Erythroblast (primary cell): ENCODE measurements at places on chromosomes 2 and 18.

DNA sequence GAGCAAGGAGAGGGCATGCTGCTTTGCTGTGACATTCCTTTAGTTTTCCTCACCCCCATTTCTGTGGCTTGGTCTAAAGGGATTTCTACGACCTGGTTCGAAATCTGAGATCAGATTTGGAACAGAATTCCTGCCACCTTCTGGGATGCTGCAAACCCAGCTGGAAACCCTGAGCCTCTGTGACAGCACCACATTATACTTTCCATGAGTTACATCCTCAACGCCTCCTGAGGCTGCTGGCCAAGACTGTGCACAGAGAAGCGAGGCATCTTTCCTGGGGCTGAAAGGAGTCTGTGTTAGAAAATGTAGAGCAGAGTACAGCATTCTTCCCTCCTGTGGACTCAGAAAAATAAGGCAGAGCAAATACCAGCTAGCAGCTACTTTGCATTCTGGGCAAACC is 138.1 kb upstream of the CHAC2 start:
- no peak for DNase-seq

GRCh38 chr2:122528061-122528460 is 772.6 kb downstream of the TSN start:
- DNase-seq: no peak

GRCh38 chr2:42053791-42054701 is 6.2 kb downstream of the PKDCC start:
- no peak for DNase-seq

DNA sequence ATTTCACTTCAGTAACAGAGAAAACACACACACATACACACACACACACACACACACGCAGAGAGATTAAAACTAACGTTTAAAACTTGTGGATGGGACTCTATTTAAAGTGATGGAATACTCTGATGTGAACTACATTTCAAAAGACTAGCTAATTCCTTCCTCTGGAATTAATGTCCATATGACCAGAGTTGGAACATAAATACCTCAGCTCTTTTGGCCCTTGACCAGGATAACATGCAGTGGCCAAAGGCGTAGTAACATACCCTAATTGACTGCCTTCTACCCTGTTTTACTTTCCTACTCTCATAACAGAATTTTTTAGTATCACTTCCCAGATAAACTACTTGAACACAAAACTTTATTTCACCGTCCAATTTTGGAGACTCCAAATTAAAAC is 671.3 kb upstream of the CHAC2 start:
- DNase-seq: no peak

- DNase-seq: no peak
Observed at GRCh38 chr2:212050871-212051270, 487.7 kb downstream of the ERBB4 start.

DNA sequence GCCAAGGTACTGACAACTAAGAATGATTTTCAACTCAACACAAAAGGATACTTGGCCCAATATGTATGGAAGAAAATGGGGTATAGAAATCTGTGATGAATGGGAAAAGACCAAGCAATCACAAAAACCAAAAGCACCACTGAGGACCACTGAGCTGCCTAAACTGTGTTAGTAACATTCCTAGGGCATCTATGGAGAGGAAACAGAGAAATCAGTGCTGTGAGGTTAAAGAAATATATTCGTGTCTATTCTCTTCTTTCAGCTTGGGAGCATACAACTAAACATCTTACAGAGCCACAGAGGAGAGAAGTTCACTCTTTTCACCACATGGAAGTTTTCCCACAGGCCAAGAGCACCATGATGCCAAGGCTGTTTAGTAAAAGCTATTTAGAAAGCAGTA is 47.3 kb upstream of the CALCRL start:
- DNase-seq: no peak

GRCh38 chr2:156253765-156254164 is 78.8 kb downstream of the NR4A2 start:
- DNase-seq: no peak

DNA sequence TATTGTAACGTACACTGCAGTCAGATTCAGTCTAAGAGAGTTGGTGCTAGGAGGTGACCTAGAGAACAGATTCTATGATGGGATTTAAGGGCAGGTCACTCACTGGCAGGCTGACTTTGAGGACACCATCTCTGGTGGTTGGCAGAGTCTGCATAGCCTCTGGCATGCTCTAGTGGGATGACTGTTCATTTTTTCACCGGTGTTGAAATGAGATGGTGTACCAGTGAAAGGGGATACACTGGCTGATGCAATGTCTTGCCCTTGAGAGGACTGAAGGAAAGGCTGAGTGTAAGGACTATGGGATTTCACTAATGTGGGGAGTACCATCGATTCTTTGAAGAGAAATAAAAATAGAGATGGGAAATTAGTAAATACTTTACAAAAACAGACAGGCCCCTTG is 186.9 kb upstream of the PIEZO2 start:
- DNase-seq: no peak

DNA sequence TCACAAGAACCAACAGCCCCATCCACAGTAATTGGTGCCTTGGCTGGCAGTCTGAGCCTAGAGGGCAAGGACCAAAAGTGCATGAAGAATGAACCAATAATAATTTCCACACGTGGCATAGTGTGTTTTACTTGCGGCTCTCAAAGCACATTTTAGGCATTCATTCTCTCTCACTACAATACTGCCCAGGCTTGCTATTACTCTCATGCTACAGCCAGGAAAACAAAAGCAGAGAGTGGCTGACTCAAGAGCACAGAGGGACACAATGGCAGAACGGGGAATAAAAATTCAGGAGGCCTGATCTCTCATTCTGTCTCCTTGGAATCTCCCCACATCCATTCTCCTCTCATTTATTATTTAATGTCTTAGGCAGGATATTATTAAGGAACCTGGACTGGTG is 57.0 kb upstream of the NOL4 start:
- no peak for DNase-seq

DNA sequence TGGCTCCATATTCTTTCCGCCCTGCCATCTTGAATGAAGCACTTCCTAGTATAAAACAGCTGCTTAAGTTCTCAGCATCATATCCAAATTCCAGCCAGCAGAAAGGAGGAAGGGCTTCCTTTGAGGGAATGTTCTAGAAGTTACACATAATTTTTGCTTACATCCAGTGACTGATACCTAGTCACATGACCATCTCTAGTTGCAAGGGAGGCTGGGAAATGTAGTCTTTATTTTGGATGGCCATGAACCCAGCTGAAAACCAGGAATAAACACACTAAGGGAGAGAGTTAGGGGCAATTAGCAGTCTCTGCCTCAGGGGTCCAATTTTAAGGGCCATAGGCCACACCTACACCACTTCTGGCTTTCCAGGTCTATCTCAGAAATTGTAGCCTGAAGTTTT is 57.8 kb upstream of the LMAN1 start:
- no peak for DNase-seq

DNA sequence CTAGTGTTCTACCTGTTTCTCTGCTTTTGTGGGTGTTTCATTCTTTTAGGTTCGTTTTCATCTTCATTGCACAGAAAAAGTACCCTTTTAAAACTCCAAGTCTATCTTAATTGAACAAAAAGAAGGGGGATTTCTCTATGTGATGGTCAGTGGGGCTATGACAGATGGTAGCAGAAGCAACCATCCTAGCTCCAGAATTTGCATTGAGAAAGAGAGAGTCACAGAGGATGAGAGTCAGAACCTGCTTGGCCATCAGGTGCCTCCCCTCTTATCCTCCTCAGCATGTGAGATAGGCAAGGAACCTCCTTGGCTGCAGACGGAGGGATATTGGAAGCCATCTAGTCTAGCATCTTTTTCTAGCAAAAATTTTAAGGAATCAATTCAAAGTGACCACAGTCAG is 398.0 kb upstream of the DCC start:
- DNase-seq: no peak

- DNase-seq: no peak
Observed at GRCh38 chr18:70982292-70982691, 693.4 kb downstream of the SOCS6 start.

GRCh38 chr2:70994009-70994698 is 519 bp downstream of the TEX261 start:
- peak; percentile 71 for DNase-seq
